ENCODE measurements at places on chromosomes 6 and 20. TPM values are rescaled to one million over a fixed set of nuclear protein-coding genes. Genes with fewer than 3 reads are reported as not detected.

GSTA2 gene
- not detected for total RNA-seq

MEI4 gene
- total RNA-seq = not detected

COL9A3 gene
- total RNA-seq = 0.47 TPM

OR2J3 gene
- total RNA-seq = not detected

Data from activated CD4-positive, alpha-beta T cell treated with anti-CD3 and anti-CD28 coated beads, Interleukin-2, amount 10 ng/mL, durations not matched to agents 24 days and 14 days (primary cell).